ENCODE measurements at places on chromosomes 13 and 19.
A peak's percentile ranks its signal among the peaks of the same experiment; 100 is the strongest.

DNA sequence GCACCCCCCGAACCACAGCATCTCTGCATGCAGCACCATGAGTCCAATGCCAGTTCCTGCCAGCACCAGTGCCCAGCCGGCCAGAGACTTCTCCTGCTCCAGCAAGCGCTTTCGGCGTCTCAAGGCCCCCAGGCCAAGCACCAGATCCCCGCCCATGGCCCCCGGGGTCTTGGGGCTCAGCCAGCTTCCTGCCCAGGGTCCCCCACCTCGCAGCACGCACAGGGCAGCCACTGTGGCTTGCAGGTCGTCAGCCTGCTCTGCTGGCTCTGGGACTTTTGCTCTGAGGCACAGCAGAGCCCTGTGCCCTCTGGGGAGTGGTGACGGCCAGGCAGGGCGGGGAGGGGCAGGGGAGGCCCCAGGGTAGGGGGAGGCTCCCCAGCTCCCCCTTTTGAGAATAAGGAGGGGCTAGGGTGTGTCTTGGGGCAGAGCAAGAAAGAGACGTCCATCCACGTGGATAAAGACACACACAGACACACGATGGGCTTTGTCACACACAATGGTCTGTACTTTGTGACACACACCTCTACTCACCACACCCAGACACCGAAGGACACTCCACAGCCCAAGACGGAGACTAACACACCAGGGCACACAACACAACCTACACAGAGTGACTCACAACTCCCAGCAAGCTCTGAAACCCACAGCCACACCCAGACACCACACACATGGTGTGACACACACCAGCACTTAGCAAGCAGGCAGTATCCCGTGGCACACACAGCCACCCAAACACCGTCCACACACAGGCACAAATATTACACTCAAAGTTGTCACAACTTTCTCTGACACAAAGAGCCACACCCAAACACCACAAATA is at the start of gene KCNN4:
KCNN4 (minus strand) TSS at position 268 of the 820 bp plus-strand sequence; CDS start at position 156, 112 bp downstream.
- DNase-seq, result peak; percentile 83

- no peak for DNase-seq
Measured at GRCh38 chr19:31408460-31409124, 59.4 kb upstream of the TSHZ3 start.

DNA sequence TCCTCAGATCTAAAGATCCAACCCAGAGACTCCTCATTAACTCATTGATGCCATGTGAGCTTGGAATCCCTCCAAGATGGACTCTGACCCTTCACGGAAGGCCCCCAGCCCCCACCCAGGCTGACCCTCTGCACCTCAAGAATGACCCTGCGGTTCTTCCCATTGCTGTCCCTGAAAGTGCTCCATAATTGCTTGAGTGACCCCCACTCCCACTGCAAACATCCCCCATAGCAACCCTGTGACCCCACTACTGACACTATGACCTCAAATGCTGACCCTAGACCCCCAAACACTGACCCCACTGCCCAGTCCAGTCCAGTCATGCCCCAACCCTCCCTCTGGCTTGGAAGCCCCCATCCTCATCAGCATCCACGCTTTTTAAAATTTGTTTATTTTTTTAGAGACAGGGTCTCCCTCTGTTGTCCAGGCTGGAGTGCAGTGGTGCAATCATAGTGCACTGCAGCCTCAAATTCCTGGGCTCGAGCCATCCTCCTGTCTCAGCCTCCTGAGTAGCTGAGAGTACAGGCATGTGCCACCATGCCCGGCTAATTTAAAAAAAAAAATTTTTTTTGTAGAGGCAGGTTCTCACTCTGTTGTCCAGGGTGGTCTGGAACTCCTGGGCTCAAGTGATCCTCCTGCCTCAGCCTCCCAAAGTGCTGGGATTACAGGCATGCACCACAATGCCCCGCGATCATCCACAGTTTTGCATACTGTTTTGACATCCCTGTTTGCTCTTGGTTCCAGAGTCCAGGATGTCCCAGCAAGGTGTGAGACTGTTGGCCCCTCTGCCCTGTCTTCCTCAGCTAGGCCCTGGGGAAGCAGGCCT is 855 bp downstream of the LYL1 start:
- no peak for DNase-seq

DNA sequence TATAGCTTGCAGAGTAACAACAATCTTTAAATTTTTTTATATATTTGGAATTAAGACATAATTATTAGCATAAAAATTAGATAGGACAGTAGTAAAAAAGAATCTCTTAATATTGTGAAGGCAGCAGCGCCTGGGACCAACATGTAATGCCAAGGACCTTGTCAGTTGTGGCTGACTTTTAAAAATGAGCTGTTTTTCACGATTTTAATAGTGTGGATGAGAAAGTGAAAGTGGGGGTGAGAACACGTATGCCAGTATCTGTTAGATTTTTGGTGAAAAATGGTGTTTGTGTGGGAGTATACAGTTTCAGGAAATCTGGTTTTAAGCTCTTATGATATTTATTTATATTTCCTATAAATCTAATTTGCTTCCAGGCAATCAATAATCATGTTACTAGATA is 125.2 kb downstream of the LMO7 start:
- no peak for DNase-seq

DNA sequence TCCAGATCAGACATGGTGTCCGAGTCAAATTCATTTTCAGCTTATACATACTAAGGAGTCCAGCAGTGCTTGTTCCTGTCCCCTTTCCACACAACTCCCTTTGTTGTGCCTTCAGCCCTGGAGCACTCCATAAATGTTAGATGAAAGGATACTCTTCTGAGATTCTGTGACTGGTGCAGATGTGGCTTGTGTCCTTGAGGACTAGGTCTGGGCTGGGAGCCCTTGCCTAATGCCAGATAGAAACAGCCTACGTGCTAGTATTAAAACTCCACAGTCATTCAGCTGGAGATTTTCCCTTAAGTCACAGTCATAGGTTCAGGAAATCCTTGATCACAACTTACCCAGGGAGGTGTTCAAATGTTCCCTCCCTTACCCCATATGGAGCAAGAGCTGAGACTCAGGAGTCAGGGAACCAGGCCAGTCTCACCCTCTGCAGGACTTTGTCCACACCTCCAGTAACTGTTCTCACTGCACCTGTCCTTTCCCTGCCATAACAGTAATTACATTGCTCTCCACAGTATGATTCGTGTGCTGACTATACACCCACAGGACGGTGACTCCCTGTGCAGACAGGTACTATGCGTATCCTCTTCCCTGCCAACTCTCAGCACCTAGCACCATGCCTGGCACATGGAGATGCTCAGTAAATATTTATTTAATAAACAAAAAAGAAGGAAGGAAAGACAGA is 15.5 kb upstream of the SERPINE3 start:
- no peak for DNase-seq

- DNase-seq, result no peak
Measured at GRCh38 chr13:110130431-110130830, 176.5 kb downstream of the COL4A1 start.

DNA sequence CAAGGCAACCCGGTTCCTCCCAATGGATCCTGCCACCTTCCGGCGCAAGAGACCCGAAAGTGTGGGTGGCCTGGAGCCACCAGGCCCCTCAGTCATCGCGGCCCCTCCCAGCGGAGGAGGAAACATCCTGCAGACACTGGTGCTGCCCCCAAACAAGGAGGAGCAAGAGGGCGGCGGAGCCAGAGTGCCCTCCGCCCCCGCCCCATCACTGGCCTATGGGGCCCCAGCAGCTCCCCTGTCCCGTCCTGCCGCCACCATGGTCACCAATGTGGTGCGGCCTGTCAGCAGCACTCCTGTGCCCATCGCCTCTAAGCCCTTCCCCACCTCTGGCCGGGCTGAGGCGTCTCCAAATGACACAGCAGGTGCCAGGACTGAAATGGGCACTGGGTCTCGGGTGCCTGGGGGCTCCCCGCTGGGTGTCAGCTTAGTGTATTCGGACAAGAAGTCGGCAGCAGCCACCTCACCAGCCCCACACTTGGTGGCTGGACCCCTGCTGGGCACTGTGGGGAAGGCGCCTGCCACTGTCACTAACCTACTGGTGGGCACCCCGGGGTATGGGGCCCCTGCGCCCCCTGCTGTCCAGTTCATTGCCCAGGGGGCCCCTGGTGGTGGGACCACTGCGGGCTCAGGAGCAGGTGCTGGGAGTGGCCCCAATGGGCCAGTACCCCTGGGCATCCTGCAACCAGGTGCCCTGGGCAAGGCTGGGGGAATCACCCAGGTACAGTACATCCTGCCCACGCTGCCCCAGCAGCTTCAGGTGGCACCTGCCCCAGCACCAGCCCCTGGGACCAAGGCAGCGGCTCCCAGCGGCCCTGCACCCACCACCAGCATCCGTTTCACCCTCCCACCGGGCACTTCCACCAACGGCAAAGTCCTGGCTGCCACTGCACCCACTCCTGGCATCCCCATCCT is 11.2 kb upstream of the PRR19 start:
- DNase-seq, result peak; percentile 49

DNA sequence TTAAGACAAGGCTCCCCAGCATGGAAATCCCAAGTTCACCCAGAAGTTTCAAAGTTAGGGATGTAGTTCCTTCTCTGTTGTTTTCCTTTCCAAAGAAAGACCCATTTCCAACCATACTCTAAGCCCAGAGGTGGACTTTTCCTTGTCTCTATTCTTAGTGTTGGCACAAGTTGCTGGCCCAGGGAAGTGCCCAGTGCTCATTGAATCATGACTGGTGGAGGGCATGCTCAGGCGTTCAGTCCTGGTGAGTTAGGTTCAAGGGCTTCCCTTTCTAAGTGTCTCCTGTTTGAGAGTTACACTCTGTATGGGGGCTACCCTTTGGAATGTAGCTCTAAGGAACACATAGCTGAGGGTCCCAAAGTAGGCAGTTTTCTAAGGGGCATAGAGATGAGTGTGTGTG is 389.5 kb downstream of the KCNRG start:
- no peak for DNase-seq

DNA sequence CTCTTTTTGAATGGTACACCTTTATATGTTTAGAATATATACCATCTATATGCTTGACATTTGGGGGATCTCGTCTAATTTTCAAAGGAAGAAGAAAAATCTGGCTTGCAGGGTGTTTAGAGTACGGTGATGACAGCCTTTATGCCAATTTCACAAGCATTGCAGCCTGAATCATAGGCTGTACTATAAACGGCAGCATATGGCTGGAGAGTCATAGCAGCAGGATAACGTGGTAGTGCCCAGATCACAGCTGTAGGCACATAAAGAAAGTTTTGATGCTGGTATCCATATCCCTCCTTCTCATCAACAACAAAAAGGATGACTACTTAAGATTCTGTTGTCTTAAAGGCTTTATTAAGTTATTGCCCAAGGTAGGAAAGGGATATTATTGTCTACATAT is 253.0 kb downstream of the PCDH9 start:
- no peak for DNase-seq

GRCh38 chr13:87444135-87444534 is 227.0 kb upstream of the SLITRK5 start:
- no peak for DNase-seq

- no peak for DNase-seq
Measured at GRCh38 chr19:45445139-45445538, 21.4 kb upstream of the ERCC1 start.

- DNase-seq, result no peak
Measured at GRCh38 chr13:113668491-113668971, 1.5 kb downstream of the GRK1 start.

DNA sequence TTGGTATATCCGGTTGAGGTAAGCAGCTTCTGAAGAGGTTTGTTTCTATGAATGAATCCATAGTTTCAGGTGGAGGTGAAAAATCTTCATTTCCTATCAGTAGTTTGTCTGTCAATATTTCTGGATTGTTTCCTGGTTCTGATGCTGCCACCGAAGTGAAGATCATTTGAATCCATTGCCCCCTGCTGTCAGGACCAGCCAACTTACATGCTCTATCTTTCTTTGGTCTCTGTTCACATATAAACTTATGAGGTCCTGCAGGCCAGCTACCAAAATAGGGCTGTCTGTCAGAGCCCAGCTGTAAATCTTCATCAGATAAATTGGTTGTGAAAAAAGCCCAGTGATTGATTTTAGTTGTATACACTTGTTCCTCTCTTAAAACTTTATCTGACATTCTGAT is 15.2 kb upstream of the N4BP2L1 start:
- DNase-seq, result no peak

DNA sequence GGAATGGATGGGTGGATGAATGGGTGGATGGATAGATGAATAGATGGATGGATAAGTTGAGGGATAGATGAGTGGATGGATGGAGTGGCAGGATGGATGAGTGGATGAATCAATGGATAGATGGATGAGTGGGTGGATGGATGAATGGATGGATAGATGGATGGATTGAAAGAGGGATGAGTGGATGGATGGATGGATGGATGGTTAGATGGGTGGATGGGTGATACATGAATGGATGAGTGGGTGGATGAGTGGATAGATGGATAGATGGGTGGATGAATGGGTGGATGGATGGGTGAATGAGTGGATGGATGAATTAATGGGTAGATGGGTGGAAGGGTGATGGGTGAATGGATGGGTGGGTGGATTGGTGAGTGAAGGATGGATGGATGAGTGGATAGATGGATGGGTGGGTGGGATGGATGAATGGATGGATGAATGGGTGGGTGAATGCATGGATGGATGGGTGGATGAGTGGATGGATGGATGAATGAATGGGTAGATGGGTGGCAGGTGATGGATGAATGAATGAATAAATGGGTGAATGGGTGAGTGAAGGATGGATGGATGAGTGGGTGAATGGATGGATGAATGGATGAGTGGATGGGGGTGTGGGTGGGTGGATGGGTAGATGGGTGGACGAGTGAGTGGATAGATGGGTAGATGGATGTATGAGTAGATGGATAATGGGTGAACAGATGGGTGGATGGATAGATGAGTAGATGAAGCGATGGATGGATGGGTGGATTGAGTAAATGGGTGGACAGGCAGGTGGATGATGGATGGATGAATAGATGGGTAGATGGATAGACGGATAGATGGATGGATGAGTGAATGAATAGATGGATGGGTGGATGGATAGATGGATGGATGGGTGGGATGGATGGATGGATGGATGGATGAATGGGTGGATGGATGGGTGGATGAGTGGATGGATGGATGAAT is 17.7 kb downstream of the GNA15 start:
- DNase-seq, result no peak

DNA sequence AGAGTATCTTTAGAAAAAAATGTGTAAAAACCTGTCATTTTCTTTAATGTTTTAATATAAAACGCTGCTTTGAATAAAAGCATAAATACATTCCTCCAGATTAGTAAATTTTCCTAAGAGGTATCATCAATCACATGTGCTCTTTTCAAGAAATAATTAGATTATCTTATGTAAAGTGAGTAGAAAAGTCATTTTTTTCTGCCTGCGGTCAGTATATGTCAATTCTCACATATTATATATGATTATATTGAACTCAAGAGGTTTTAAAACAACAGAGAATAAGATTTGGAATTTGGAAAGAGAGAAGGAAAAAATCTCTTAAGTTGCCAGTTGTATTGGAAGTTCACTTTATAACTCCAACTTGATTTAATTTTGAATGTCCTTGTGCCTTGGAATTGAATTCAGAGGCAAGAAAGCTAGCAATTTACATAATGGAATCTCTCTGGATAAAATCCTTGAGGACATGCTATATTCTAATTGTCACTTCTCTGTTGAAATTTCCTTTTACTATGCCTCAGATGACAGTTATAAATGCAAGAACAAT is 740.1 kb upstream of the SPRY2 start:
- no peak for DNase-seq

- DNase-seq, result peak; percentile 89
Measured at GRCh38 chr19:46513461-46514236, 18.0 kb upstream of the PNMA8B start.
